Tongue (tissue), 3 donors: ENCODE measurements at places on chromosomes 12 and 14.

- DNase-seq = no peak
Observed at GRCh38 chr14:22915886-22916521, 2.9 kb downstream of the RBM23 start.

GRCh38 chr14:40099316-40099715 lies 667.1 kb upstream of the FBXO33 start:
- no peak for DNase-seq

- no peak for DNase-seq
Observed at GRCh38 chr14:62939970-62940369, 105.3 kb downstream of the KCNH5 start.

GRCh38 chr14:106605548-106606448 lies 1079.4 kb downstream of the TMEM121 start:
- no peak for DNase-seq

- DNase-seq = no peak
Observed at GRCh38 chr12:77102123-77102522, 36.8 kb upstream of the E2F7 start.

- DNase-seq = no peak
Observed at GRCh38 chr12:101780599-101780998, 41.3 kb upstream of the SYCP3 start.

DNA sequence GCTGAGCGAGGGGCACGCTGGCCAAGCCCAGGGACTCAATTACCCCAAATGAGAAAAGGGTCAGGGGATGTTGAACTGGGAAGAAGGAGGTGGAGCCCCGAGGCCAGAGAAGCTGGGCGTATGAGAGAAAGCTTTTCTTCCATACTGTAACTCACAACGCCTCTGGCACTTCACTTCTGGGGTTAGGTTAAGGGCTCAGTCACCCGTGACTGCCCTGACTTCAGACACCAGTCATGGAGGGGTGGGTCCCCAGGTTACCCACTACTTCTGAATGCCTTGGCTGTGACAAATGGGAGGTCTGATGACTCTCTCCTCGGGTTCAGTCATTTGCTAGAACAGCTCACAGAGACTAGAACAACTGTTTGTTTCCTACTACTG lies 5.5 kb upstream of the GPR132 start:
- DNase-seq = no peak

- peak; percentile 50 for DNase-seq
Observed at GRCh38 chr12:47079981-47080724, 394 bp upstream of the AMIGO2 start.

DNA sequence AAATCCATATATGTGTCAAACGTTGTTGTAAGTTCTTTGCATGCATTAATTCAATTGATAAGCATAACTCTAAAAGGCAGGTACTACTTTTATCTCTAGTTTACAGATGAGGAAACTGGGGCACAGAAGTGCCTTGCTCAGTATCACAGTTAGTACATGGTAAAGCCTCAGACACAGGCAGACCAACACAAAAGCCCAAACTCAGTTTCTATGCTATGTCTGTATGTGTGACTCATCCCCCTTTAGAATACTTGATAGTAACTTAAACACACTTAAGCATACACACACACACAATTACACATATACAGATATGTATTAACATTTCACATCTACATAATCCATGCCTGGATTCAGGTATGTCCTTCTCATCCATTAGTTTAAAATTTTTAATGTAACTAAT lies 88.0 kb downstream of the EPS8 start:
- no peak for DNase-seq
